ENCODE measurements at places on chromosomes 12 and 14.

- no peaks in the 10 kb centered on the region for H3K4me1 ChIP-seq
- H3K27me3 ChIP-seq = peaks cover 4% of the 10 kb centered on the region
- peak; percentile 57 for DNase-seq
- no peak overlapping the region for H3K4me3 ChIP-seq
- no peak overlapping the region for H3K27ac ChIP-seq
Measured at GRCh38 chr12:119938049-119938667, 50.9 kb upstream of the BICDL1 start.

DNA sequence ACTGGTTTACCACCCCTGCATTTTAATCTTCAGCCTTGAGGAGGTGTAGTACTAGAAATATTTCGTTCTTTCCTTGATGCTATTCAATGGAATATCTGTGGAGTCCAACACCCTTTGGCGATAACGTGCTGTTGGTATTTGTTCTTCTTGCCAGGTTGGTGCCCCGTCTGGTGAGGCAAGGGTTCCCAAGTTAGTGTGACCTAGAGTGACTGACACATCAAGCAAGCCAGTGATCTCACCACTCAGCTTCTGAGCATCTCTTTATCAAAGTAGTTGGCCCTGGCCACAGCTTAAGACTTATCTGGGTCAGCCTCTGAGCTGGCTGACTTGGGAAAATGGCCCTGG is 60.2 kb downstream of the PLXNC1 start:
- H3K4me3 ChIP-seq = peak overlapping the region; percentile 61
- peaks cover 1% of the 10 kb centered on the region for H3K4me1 ChIP-seq
- no peaks in the 10 kb centered on the region for H3K27me3 ChIP-seq
- no peak overlapping the region for H3K27ac ChIP-seq

- no peak overlapping the region for H3K27ac ChIP-seq
- no peak overlapping the region for H3K4me3 ChIP-seq
- H3K36me3 ChIP-seq = peaks cover 77% of the 10 kb centered on the region
- peaks cover 57% of the 10 kb centered on the region for H3K4me1 ChIP-seq
- DNase-seq = no peak
Measured at GRCh38 chr12:124493809-124494750, 73.3 kb downstream of the NCOR2 start.

GRCh38 chr12:31590642-31591379 is at the start of gene DENND5B:
Gene DENND5B (minus strand): TSS chr12:31591136. CDS start chr12:31590832, 304 bp downstream.
- H3K27me3 ChIP-seq = no peaks in the 10 kb centered on the region
- peaks cover 4% of the 10 kb centered on the region for H3K36me3 ChIP-seq
- peak; percentile 75 for DNase-seq
- peak within 1 kb of the TSS; percentile 77 for H3K27ac ChIP-seq
- H3K4me3 ChIP-seq = peak within 1 kb of the TSS; percentile 99

DNA sequence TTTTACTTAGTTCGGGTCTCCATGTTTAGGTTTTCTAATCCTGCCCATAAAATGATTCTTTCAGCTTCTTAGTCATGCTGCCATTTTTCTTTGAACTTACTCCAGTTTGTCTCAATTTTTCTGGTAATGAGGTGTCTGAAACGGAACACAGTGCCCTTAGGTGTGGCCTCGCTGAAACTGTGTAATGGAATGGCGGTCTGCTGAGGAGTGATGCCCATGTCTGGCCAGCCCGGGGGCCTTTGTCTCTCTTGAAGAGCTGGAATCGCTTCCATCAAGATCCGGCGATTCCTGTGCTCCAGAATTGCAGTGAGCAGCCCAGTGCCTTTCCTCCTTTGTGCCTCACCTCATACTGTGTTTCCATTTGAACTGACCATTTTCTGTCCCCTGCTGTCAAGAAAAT is 112.5 kb downstream of the FBXL14 start:
- H3K4me3 ChIP-seq = no peak overlapping the region
- H3K36me3 ChIP-seq = peaks cover 3% of the 10 kb centered on the region
- H3K4me1 ChIP-seq = peaks cover 2% of the 10 kb centered on the region

DNA sequence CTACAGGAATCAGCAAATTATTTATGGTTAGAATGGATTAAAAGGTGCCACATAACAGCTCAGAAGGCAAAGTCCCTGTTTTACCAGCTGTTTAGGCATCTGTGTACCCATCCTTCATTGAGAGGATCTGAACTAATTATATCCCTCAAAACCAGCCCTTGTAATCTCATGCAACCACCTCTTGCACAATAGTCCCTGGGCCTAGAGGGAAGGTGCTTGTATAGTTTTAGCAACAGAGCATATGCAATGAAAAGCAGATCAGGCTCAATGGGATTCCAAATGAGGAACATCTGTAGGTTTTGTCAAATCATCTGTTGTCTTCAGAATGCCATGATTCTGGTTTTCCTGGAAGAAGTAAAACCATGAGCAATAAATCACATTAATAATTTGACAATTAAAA is 26.0 kb upstream of the GLIPR1L2 start:
- H3K4me3 ChIP-seq = no peak overlapping the region
- peak; percentile 34 for DNase-seq
- no peaks in the 10 kb centered on the region for H3K27me3 ChIP-seq
- no peaks in the 10 kb centered on the region for H3K4me1 ChIP-seq

DNA sequence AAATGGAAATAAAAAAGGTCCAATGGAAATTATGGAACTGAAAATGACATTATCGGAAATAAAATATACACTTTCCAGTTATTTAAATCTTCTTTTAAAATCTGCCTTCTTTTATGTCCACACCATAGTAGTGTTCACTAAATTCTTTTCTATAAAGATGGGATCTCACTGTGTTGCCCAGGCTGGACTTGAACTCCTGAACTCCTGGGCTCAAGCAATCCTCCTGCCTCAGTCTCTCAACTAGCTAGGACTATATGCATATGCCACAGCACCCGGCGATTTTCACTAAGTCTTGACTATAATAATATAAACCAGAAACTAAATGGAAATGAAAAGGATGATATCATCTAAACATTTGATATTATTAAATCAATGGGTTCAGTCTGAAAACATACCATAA is 188.4 kb downstream of the MED13L start:
- no peak for DNase-seq
- H3K4me3 ChIP-seq = no peak overlapping the region
- no peak overlapping the region for H3K27ac ChIP-seq

- DNase-seq = no peak
- no peaks in the 10 kb centered on the region for H3K36me3 ChIP-seq
- H3K27me3 ChIP-seq = peaks cover 28% of the 10 kb centered on the region
- peaks cover 1% of the 10 kb centered on the region for H3K4me1 ChIP-seq
- no peak overlapping the region for H3K4me3 ChIP-seq
Measured at GRCh38 chr12:123914726-123915333, 57.8 kb downstream of the CCDC92 start.

- no peak for DNase-seq
- H3K27ac ChIP-seq = no peak overlapping the region
- peaks cover 45% of the 10 kb centered on the region for H3K27me3 ChIP-seq
Measured at GRCh38 chr12:100674036-100674888, 100.8 kb downstream of the GAS2L3 start.

GRCh38 chr14:53226553-53226952 is 73.4 kb upstream of the DDHD1 start:
- DNase-seq = no peak
- peaks cover 2% of the 10 kb centered on the region for H3K4me1 ChIP-seq
- H3K4me3 ChIP-seq = peak overlapping the region; percentile 2
- H3K27ac ChIP-seq = no peak overlapping the region
- no peaks in the 10 kb centered on the region for H3K27me3 ChIP-seq

DNA sequence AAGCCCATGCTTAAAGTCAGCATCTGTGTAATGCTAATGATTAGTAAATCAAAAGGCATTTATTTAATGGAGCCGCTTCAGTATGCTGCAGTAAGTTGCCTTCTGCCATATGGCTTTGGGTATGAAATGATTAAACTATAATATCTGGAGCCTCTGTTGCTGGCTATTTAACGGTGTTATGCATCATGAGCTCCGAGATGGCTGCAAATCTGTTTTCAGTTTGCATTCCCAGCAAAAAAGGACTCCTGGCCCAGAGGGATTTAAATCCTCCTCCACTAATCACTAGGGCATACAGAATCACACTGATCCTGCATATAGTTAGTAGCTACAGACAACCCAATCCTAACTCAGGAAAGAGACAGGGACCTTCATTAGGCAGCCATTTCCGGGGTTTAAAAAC is 171.5 kb upstream of the EEA1 start:
- no peaks in the 10 kb centered on the region for H3K27me3 ChIP-seq
- no peak for DNase-seq
- H3K4me3 ChIP-seq = no peak overlapping the region
- H3K4me1 ChIP-seq = no peaks in the 10 kb centered on the region

DNA sequence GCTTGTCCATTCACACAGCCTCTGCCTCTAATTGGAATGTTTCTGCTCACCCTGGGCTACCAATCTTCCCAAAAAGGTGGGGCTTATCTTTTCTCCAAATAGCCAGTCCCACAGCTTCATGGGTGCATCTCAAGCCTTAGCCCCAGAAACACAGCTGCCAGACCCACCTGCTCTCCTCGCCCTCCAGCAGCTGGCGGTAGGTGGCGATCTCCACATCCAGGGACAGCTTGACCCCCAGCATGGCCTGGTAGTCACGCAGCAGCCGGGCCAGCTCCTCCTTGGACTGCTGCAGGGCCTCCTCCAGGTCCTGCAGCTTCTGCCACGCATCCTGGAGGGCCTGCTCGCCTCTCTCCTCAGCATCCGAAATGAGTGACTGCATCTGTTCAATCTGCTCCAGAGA is 11.1 kb downstream of the KRT77 start:
- H3K4me1 ChIP-seq = peaks cover 4% of the 10 kb centered on the region
- no peak for DNase-seq
- H3K27ac ChIP-seq = no peak overlapping the region

DNA sequence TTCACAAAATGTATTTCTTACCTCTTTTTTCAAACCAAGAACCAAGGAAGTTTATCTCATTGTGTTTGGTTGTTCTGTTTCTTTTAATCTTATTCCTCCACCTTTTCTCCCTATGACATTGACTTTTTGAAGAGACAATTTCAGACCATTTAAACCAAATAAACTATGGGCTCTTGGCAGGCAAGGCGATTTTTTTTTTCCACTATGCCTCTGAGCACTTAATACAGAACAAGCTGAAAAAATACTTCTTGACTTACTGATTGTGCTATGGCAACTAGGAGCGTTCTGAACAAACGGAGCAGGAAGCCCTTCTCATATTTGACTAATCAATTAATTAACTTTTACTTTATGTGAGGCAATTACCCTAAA is 98.0 kb downstream of the ZNF664 start:
- H3K4me1 ChIP-seq = no peaks in the 10 kb centered on the region
- no peak overlapping the region for H3K27ac ChIP-seq
- no peak for DNase-seq

DNA sequence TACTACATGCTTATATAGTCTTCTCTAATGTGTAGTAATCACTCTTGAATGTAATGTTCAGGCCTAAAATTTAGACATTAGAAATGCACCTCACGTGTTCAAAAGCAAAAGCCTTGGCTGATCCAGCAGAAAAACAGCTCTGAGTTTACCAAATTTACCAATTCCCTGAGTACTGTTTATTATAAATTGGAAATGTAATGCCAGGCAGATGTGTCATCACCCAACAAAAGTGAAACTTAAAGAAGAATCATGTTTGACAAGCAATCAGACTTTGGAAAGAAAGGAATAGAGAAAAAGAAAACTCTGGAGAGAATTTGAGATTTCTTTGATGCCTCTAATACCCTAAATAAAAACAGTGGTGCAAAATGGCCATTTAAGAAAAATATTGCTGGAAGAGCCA is 26.5 kb upstream of the STRAP start:
- DNase-seq = peak; percentile 66
- H3K4me1 ChIP-seq = peaks cover 1% of the 10 kb centered on the region
- no peaks in the 10 kb centered on the region for H3K27me3 ChIP-seq
- no peak overlapping the region for H3K4me3 ChIP-seq

- no peaks in the 10 kb centered on the region for H3K4me1 ChIP-seq
- H3K27ac ChIP-seq = no peak overlapping the region
- no peak for DNase-seq
- no peaks in the 10 kb centered on the region for H3K27me3 ChIP-seq
- H3K4me3 ChIP-seq = no peak overlapping the region
- no peaks in the 10 kb centered on the region for H3K36me3 ChIP-seq
Measured at GRCh38 chr14:40629144-40629543, 977.5 kb upstream of the LRFN5 start.

- no peak for DNase-seq
- H3K36me3 ChIP-seq = no peaks in the 10 kb centered on the region
- H3K27ac ChIP-seq = no peak overlapping the region
- H3K4me3 ChIP-seq = no peak overlapping the region
- H3K27me3 ChIP-seq = no peaks in the 10 kb centered on the region
Measured at GRCh38 chr12:34339922-34340321, 317.6 kb downstream of the ALG10 start.

DNA sequence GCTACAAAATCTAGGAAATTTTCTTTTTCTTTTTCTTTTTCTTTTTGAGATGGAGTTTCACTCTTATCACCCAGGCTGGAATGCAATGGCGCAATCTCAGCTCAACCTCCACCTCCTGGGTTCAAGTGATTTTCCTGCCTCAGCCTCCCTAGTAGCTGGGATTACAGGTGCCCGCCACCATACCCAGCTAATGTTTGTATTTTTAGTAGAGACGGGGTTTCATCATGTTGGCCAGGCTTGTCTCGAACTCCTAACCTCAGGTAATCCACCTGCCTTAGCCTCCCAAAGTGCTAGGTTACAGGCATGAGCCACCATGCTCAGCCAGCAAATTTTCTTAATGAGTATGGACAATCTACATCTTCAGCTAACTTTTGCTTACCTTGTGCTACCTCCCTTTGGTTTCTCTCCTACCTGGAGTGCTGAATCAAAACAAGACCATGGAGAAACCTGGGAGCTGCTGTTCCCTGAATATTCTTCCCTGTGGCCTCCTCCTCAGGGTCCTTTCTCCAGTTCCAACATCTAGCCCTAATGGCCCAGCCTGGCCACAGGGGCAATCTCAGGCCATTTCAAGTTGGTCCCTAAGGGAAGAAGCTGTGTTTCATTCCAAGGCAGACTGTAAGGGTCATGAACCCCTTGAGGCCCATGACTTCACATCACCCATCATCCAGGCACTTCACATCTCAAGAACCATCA is 74.6 kb upstream of the EGLN3 start:
- no peaks in the 10 kb centered on the region for H3K36me3 ChIP-seq
- H3K27ac ChIP-seq = no peak overlapping the region
- DNase-seq = no peak
- no peaks in the 10 kb centered on the region for H3K4me1 ChIP-seq
- peaks cover 6% of the 10 kb centered on the region for H3K27me3 ChIP-seq

DNA sequence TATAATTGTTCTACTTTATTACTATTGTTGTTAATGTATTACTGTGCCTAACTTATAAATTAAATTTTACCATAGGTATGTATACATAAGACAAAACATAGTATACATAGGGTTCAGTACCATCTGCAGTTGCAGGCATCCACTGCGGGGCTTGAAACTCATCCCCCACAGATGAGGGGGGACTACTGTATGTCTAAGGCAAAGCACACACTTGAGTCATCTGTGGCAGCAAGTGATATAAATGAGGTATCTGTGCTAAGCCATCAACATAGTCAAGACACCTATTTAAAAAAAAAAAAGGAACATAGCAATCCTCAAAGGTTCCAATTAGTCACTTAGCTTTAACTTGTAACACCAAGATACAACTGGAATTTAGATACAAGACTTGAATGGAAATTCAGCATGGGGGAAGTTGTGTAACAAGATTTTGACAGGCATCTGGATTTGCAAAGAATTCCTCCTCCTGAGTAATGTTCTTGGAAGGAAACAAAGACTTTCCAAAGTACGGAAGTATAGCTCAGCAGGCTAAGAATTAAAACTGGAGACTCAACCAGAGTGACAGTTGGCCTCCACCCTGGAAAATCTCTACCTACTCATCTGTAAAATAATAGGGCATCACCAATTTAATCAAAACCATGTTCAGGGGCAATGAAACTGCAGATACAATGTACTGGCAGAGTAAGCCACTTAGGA is 14.9 kb downstream of the DCAF5 start:
- DNase-seq = peak; percentile 62
- no peak overlapping the region for H3K4me3 ChIP-seq
- no peak overlapping the region for H3K27ac ChIP-seq
- no peaks in the 10 kb centered on the region for H3K36me3 ChIP-seq
